ENCODE measurements at places on chromosomes 13 and 19.
A peak's percentile ranks its signal among the peaks of the same experiment; 100 is the strongest.

DNA sequence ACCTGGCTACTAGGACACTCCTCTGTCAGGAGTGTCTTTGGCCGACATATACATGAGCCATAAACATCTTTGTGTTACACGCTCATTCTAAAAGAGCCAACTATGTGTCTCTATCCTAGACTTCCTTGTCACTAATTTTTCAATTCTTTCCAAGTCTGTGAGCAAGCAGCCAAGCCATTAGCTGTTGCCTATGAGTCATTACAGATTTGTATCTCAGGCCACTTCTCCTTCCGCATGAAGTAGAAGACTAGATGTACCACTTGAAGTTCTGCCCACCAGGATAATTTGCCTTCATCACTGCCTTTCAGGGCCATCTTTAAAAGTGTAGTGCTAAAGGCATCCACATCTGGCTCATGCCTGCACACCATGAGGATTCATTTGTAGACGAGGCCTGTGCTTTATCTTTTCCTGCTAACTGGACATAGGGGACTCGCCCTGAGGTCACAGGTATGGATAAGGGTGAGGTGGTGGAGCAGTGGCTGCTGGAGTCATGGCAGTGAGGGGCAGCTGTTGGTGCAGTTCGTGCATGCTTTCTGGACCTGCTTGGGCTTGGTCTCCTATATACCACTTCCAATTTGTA is 126.1 kb upstream of the KL start:
- DNase-seq = no peak

DNA sequence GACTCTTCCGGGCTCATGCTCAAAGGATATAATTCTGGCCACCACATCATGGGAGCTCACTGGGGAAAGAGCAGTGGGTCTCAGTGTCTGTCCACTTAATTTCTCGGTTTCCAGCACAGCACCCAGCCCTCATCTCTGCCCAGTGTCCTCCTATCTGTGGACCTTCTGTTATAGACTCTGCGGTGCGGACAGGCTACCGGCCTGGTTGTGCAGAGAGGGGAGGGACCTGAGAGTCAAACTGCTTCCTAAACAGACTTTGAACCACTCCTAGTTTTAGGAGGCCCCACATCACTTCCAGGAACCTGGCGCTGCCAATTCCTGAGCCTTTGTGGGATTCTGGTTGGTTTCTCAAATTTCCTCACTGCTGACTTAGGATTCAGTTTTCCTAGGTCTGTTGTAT is 59.8 kb upstream of the MED4 start:
- no peak for DNase-seq

DNA sequence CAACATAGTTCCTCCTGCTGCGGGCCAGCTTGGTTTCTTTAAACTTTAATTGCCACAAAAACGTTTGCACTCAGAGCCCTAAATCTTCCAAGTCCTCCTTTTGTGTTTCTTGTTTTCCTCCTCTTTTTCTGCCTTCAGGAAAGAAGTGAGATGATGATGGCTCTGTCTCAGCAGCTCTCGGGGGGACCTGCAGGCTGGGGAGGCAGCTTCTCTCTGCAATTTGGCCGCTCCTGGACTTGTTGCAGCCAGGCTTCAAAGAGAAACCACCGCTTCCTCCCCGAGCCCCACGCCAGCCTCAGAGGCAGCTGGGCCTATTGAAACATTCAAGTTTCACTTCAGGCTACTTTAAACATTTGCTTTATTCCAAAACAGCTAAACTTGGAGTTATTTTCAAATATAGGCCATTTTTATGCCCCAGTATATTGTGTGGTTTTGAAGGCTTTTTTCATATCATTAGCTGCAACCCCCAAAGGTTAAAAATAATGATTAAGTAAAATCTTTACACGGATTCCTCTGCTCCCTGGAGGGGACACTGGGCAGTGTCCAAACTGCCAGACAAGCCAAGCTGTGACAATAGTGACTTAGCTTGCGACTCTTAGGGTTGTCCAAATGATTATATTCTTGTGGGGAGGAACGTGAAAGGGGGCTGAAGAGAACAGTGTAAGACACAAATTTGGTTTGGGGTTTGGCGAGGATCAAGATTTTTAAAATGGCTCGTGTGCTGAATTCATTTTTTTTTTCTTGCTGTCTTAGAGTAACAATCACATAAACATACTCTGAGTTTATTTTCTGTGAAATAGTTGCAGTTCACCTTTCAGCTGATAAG is 330.8 kb downstream of the DLEU7 start:
- peak; percentile 4 for DNase-seq

- DNase-seq = no peak
Measured at GRCh38 chr13:51000061-51000460, 90.5 kb downstream of the RNASEH2B start.

DNA sequence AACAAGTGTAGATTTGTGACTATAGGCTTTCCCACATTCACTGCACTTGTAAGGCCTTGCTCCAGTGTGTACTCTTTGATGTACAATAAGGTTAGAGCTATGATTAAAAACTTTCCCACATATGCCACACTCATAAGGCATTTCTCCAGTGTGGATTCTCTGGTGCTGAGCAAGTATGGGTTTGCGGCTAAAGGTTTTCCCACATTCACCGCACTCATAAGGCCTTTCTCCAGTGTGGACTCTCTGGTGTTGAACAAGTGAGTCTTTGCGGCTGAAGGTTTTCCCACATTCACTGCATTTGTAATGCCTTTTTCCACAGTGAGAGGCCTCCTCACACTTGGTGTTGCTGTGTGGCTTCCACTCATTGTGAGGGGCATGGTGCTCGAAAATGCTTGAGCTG is 3.7 kb downstream of the ZNF772 start:
- DNase-seq = no peak

DNA sequence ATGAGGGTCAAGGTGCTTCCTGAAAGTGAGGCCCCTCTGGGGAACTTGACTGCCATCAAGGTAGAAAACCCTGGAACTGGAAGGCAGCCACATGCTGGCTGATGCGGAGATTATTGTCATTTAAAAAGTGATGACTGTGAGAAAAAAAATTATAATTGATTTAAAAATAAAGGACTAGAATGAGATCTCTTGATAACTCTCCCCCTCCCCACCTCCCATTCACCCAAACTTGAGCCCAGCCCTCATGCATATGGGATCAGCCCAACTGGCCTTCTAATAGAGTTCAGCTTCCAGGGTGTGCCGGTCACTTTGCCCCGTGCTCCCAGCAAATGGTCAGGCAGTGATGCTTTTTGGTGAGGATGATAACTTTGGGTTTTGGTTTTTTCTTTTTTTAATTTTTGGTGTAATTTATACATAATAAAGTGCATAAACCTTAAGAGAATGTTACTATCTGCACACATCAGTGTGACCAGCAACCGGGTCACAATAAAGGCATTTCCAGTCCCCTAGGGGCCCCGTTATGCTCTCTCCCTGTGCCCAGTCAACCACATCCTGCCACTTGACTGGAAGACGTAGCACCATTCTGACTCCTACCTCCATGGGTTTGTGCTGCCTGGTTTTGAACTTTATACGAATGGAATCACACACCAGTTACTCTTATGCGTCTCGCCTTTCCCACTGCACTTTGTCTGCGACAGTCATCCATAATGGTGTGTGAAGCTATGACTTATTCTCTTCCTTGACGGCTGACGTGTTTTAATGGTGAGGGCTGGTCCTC is 187.9 kb downstream of the USP12 start:
- DNase-seq = no peak

- DNase-seq = no peak
Measured at GRCh38 chr19:2300533-2300932, 7.4 kb downstream of the LINGO3 start.

GRCh38 chr13:80196756-80197155 is 144.2 kb downstream of the SPRY2 start:
- DNase-seq = no peak

GRCh38 chr19:14030997-14031718 is 404 bp upstream of the IL27RA start:
- no peak for DNase-seq
